Activated T-cell treated with anti-CD3 and anti-CD28 coated beads, Interleukin-2, amount 50 U/mL, for 72 hours (primary cell): ENCODE measurements at places on chromosomes 2 and 18. TPM values are rescaled to one million over a fixed set of nuclear protein-coding genes. Genes with fewer than 3 reads are reported as not detected.

The NEU2 gene
- not detected for total RNA-seq

GRCh38 chr2:71716697-71717624, 263.6 kb downstream of the DYSF start:
- no peaks in the 10 kb centered on the region for H3K4me1 ChIP-seq
- no peaks in the 10 kb centered on the region for H3K36me3 ChIP-seq
- H3K4me3 ChIP-seq, result no peak overlapping the region
- no peak overlapping the region for H3K27ac ChIP-seq
- no peak for DNase-seq

GRCh38 chr18:43435851-43436250, 158.6 kb upstream of the SYT4 start:
- DNase-seq, result no peak
- no peak overlapping the region for H3K4me3 ChIP-seq
- no peaks in the 10 kb centered on the region for H3K4me1 ChIP-seq
- no peak overlapping the region for H3K27ac ChIP-seq
- no peaks in the 10 kb centered on the region for H3K36me3 ChIP-seq
- no peaks in the 10 kb centered on the region for H3K27me3 ChIP-seq

- no peak for DNase-seq
- peaks cover 52% of the 10 kb centered on the region for H3K4me1 ChIP-seq
- no peaks in the 10 kb centered on the region for H3K36me3 ChIP-seq
- H3K27me3 ChIP-seq, result no peaks in the 10 kb centered on the region
- no peak overlapping the region for H3K27ac ChIP-seq
These were observed 43.1 kb downstream of the CYRIA start for GRCh38 chr2:16622399-16622968.

DNA sequence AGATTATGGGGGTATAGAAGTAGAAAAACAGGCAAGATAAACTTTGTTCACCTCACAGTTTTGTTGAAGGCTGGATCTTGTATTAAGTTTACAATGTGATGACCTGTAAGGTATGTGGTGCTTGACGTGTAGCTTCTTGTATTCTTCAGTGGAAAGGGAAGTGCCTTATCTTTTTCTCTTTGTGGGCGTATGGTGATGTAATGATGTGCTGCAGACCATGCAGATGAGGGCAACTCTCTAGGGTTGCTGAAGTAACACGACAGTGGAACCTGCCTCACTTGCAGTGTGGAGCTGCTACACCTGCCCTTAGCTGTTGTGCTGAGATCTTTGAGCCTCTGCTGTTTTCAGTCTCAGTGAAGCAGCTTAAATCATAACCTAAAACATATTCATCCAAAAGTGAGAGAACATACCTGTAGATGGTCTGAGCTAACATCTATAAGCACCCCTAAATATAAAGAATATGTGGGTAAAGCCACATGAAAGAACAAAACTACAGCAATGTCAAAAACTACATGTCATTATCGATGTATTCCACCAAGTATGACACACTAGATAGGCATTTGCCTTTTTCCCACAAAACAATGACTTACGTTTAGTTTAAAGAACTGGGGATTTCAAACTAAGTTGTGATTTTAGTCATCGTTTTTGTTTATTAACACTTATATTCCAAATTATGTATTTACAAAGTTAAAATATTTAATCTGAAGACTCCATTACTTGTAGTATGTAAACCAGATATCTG, 1144.1 kb downstream of the CNTNAP5 start:
- H3K27ac ChIP-seq, result no peak overlapping the region
- no peaks in the 10 kb centered on the region for H3K4me1 ChIP-seq
- H3K4me3 ChIP-seq, result no peak overlapping the region
- no peak for DNase-seq
- no peaks in the 10 kb centered on the region for H3K36me3 ChIP-seq
- no peaks in the 10 kb centered on the region for H3K27me3 ChIP-seq

- no peaks in the 10 kb centered on the region for H3K27me3 ChIP-seq
- no peak for DNase-seq
- H3K36me3 ChIP-seq, result no peaks in the 10 kb centered on the region
- H3K27ac ChIP-seq, result no peak overlapping the region
These were observed 134.3 kb upstream of the PIEZO2 start for GRCh38 chr18:11283479-11284161.

- peaks cover 26% of the 10 kb centered on the region for H3K27me3 ChIP-seq
- no peak overlapping the region for H3K4me3 ChIP-seq
- H3K27ac ChIP-seq, result no peak overlapping the region
- no peaks in the 10 kb centered on the region for H3K4me1 ChIP-seq
- no peak for DNase-seq
- no peaks in the 10 kb centered on the region for H3K36me3 ChIP-seq
These were observed 76.1 kb upstream of the RAB27B start for GRCh38 chr18:54752185-54752584.

- no peaks in the 10 kb centered on the region for H3K27me3 ChIP-seq
- no peak overlapping the region for H3K4me3 ChIP-seq
- H3K4me1 ChIP-seq, result no peaks in the 10 kb centered on the region
- no peaks in the 10 kb centered on the region for H3K36me3 ChIP-seq
These were observed 103.8 kb upstream of the TPO start for GRCh38 chr2:1309507-1309906.

GRCh38 chr2:200695601-200696000, 109.8 kb downstream of the AOX1 start:
- no peaks in the 10 kb centered on the region for H3K27me3 ChIP-seq
- peaks cover 18% of the 10 kb centered on the region for H3K4me1 ChIP-seq
- no peaks in the 10 kb centered on the region for H3K36me3 ChIP-seq
- no peak for DNase-seq
- H3K27ac ChIP-seq, result no peak overlapping the region
- no peak overlapping the region for H3K4me3 ChIP-seq
